ENCODE measurements at places on chromosomes 11 and 22.

DNA sequence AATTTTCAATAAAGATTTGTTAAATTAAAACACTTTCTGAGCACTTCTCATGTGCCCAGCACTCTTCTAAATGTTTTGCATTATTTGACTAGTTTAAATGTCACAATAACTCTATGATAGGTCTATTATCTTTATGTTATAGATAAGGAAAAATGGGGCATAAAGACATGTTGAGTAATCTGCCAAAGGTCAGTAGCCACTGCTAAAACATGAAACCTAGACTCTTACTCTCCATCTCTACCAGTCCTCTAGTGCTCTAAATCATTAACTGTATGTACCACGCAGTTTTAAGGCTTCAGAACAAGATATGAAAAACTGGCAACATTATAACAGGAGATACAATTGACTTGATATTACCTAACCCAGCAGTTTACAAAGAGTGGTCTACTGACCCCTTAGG lies 6.9 kb downstream of the RAB6A start:
- no peak for DNase-seq

GRCh38 chr11:78949976-78950690 lies 375.5 kb upstream of the NARS2 start:
- DNase-seq = no peak

GRCh38 chr11:114058871-114059277 lies 637 bp upstream of the ZBTB16 start:
- DNase-seq = no peak

DNA sequence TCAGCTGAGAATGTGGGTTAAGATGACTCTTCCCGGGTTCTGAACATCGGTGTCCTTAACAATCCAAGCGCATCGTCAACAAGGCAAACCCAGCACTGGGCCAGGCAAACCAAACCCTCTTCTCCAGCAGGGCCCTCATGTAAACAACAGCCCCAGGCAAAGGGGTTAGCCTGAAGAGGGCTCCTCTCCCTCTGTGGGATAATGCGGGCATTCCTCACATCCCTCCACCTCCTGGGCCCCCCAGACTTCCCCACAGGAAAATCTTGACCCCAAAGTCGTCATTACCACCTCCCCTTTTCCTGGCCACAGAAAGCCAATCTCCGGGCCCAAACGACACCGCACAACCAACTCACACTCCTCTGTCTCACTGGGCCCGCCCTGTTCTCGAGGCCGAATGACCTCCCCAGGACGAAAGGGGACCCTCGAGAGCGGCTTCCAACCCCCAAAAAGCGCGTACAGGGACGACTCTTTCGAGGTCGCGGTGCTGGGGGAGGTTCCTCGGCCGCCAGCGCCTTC lies 566 bp downstream of the DDB1 start:
- DNase-seq = no peak

DNA sequence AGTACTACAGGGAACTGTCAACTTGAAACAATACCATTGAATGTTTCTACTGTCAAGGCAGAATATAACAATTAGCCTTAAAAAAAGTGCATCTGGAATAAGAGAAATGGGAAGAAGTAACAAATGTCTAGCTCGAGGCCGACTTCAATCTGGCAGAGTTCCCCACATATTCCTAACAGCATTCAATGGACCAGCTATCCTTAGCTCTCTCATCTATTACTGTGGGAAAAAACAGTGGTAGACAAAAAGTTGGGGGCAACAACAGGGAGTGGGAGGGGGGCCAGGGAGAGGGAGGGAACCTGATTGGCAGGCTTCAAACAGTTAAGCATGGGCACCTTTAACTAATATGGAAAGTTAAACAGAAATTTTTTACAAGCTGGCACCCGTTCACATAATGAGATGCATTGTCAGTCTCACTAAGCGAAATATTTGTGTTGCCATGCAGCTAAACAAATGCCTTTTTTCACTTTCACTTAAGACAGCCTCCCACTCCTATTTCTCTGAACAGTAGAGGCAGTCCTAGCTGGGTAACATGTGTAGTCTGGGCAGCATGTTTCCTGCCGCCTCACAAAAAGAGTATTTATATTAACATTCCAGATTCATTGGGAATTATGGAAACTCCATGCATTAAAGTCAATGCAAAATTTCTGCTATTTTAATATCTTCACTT lies 62.2 kb upstream of the SOX6 start:
- DNase-seq = no peak

DNA sequence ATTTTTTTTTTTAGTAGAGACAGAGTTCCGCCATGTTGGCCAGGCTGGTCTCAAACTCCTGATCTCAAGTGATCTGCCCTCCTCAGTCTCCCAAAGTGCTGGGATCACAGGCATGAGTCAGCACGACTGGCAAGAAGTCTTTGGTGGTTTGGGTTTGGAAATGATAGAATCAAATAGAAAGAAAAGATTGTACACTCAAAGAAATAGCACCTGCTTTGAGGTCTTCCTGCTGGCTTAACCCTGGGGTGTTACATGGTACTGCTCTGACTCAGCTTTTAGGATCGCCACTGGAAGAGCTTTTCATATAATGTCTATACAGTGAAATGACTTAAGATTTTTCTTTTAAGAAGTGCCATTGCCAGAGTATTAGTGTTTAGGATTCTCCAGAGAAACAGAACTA lies 50.2 kb downstream of the JAM3 start:
- no peak for DNase-seq

DNA sequence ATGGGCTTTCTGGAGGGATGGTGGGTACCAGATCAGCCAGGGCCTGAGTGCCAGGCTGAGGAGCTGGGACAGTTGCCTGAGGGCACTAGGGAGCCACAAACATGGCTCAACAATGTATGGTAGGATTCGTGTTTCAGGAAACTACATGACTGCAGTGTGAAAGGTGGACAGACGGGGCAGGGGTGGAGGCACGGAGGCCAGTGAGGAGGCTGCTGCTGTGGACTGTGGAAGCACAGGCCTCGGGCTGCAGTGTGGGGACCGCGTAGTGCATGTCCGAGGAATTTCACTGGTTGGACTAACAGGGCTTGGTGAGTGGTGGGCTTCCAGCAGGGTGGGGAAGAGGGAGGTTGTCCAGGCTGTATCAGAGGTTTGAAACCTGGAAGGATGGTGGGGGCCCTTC lies 7.8 kb downstream of the P2RY2 start:
- DNase-seq = no peak

GRCh38 chr11:47302853-47303252 lies 32.9 kb downstream of the MADD start:
- no peak for DNase-seq

- DNase-seq = no peak
These were observed 115.7 kb downstream of the WNT7B start for GRCh38 chr22:45861259-45861658.

DNA sequence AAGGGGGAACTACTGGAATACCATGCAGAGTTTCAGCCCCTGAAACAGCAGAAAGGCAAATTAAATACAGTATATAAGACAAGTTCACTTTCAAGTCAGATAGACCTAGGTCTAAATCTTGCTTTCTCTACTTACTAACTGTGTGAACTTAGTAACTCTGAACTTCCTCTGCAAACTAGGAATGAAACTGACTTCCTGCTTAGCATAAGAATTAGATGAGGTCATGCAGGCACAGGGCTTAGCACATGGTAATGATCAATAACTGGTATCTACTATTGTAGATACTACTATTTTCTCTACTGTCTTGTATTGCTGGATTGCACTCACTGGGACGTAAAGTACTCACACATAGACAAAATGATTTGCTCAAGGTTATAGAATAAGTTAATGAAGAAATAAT lies 51.5 kb upstream of the MTNR1B start:
- DNase-seq = no peak

- DNase-seq = peak; percentile 98
These were observed 12.5 kb downstream of the L3MBTL2 start for GRCh38 chr22:41217553-41218157.

- DNase-seq = no peak
These were observed 46.0 kb downstream of the THAP12 start for GRCh38 chr11:76334826-76335389.

DNA sequence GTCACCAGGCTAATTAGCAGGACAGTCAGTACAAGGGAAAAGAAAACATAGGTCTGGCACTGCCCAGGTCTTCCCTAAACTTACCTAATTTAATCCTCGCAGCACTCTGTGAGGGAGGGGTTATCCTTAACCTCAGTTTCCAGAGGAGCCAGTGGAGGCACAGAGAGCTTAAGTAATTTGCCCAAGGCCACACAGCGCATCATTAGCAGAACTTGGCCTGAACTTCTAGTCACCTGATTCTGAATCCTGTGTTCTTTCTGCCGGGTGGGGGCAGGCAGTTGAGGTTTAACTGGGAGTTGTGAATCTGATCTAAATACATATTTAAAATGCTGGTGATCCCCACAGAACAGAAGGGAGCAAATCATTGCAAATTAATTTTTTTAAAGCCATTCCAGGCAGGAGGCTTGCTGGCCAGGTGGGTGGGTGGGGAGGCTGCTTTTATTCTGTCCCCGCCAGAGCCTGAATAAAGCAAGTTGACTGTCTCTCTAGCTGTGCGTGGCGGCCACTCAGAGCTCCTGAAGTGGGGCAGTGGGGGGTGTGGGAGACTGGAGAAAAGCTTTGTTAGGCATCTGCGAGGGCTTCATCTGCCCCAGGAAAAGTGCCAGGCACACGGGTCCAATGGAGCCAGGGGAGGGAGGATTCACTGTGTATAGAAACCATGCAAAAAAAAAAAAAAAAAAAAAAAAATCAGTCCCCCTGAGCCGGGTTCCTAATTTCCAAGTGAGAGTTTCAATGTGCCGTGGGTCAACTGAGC lies 66.1 kb downstream of the NFAM1 start:
- DNase-seq = no peak

DNA sequence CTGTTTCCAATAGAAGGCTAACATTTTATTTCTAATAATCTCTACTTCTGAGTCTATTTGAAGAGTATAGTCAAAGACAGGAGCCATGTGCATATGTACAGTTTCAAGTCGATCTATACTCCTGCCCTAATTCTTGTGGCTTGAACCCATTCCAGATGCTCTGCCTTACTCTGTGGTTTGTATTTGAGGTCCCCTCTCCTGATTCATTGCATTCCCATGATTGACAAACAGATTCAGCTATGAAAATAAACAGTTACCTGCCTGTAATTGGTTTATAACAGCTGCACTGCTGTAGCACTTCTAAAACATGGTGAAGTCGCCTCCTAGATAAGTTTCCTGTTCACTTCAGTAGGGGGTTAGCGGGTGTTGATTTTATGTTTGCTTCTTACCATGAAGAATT lies 138.7 kb downstream of the SOX6 start:
- DNase-seq = no peak

DNA sequence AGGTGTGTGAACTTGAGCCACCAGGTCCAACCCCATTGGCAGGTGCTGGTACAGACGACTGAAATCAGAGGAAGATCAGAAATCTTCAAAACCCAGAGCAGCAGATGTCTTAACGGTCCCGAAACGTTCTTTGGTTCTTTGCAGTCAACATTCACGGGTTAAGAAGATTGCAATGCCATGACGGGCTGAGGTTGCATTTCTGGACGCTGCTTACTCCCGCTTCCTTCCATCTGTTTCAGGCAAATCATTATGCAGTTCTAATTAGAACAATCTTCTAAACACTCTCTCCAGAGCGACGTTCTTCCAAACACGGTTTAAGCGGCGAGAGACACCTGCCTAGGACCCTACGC lies 492 bp upstream of the LUZP2 start:
- DNase-seq = no peak

DNA sequence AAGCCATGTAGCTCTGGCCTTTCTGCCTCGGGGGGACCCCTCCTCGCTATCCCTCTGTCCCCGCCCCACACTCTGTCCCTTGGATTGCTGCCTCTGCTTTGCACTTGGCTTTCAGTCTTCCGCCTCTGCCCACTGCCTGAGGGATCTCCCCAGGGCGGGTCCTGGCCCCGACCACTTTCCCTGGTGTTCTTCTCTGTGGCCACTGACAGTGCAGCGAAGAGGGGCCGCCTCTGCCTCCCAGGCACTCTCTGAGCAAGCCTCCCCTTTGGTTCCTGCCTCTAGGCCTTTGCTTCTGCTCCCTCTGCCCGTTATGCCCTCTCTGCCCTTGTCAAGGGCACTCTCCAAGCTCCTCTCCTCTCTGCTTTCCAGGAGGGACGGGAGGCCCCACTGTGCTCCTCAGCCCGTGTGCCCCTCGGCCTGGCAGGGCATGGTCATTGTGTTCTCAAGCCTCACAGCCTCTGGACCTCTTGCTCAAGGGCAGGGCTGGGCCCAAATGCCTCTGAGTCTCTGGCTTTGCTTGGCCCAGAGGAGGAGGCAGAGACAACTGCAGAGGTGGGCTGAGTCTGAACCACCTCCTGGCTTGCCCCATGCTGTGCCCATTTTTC lies 5.5 kb upstream of the MPPED1 start:
- DNase-seq = no peak

GRCh38 chr22:21451545-21452520 lies 15.4 kb upstream of the TMEM191C start:
- no peak for DNase-seq

DNA sequence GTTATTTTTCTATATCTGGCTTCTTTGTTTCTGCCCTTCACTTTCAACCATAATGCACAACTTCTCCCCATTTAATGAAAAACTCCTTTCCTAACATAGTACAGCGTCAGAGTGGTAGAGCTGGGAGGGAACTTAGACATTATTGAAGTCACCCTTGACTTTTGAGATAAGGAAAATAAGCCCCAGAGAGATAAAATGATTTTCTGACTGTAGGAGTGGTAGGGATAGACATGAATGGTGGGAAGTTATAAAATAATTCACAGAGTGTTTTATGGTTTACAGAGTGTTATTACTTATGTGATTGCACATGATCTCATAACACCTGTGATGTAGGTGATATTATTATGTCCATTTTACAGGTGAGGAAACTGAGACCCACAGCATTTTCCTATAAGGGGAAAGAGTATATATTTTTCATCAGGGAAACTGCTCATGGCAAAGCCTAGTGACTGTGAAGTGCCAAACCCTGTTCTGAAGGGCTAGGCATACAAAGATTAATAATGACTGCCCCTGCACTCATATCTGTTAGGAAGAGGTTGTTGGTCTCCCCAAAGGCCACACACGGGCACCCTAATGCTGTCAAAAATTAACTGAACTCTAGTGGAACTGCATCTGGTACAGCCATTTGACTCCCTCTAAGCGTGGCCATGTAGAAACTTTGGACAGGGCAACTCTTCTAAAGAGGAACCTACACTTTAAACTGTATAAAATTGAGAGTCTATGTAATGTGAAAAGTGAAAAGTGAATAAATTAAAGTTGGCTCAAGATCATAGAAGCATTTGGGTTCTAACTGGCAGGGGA lies 61.1 kb upstream of the PICALM start:
- no peak for DNase-seq

GRCh38 chr11:87432022-87432421 lies 394.3 kb downstream of the TMEM135 start:
- no peak for DNase-seq

DNA sequence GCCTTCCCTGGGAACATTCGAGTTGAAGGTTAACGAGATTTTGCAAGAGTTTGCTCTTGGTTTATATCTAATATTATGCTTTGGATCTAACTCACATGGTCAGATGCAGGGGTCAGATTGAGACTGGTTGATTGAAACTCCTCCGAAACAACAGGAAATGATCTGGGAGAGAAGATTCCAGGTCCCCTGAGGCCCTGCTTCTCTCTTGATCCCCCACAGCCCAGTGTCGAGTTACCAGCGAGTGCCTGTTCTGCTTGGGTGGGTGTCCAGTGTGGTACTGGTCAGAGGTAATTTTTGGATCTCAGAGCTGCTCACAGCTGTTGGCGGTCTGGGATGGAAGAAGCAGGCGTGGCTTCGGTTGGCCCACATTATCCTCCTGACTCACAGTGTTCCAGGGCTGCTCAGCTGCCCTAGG lies 9.2 kb downstream of the FBLN1 start:
- no peak for DNase-seq
